NCI-H1048 (cell line): ENCODE measurements at places on chromosomes 5 and 9.

DNA sequence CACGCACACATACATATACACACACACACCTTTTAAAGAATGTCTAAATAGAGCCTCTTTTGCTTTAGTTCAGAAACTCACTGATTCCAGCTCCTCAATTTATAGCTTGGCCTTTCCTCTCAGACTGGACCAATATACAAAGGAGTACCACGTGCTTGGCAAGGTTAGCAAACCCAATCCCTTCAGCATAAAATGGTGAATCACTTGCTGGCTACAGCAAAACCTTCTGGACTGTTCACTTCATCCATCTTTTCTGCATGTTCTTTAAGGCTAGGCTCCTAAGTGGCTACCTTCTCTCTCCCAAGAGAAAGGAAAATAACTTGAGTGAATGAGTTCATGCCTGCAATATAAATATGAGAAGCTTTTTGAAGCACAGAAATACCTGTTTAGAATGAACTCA, 109.7 kb downstream of the LPAR1 start:
- DNase-seq = no peak

GRCh38 chr5:26388976-26389375, 649.4 kb downstream of the CDH9 start:
- no peak for DNase-seq

DNA sequence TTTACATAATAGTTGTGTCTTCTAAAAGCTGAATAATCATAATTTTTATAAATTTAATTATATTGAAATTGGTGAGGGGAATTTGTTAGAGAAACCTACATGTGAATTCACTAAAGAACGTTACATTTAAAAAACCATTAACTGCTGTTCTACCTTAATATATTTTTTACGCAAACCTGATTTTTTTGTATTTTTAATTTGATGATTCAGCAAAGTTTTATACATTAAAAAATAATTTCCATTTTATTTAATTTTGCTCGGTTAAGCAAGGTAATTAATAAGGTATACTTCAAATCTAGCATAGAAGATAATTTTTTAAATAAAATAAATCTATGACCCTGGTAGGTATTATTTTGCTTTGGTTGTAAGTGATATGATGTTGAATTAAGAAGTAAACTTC, 114.3 kb downstream of the SNCAIP start:
- no peak for DNase-seq

GRCh38 chr9:131505012-131505411, 2.3 kb downstream of the POMT1 start:
- no peak for DNase-seq

DNA sequence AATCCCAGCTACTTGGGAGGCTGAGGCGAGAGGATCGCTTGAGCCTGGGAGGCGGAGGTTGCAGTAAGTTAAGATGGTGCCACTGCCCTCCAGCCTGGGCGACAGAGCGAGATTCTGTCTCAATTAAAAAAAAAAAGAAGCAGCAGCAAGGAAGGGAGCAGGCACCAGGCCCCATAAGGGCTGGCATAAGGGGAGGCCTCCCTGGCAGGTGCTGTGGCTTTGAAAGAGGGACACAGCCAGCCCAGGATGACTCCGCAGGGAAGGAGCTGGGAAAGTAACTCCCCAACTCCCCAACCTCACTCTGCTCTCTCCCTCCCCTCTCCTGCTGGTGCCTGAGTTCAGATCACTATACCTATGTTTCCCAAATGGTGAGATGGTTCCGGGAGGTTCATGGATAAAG, 70.1 kb downstream of the NDFIP1 start:
- DNase-seq = no peak
